Chondrocyte (in vitro differentiated cells): ENCODE measurements at places on chromosomes 11 and 22. TPM values are rescaled to one million over a fixed set of nuclear protein-coding genes. Genes with fewer than 3 reads are reported as not detected.

GRCh38 chr11:70251659-70252321 lies 18.7 kb upstream of the PPFIA1 start:
- no peak for DNase-seq

DNA sequence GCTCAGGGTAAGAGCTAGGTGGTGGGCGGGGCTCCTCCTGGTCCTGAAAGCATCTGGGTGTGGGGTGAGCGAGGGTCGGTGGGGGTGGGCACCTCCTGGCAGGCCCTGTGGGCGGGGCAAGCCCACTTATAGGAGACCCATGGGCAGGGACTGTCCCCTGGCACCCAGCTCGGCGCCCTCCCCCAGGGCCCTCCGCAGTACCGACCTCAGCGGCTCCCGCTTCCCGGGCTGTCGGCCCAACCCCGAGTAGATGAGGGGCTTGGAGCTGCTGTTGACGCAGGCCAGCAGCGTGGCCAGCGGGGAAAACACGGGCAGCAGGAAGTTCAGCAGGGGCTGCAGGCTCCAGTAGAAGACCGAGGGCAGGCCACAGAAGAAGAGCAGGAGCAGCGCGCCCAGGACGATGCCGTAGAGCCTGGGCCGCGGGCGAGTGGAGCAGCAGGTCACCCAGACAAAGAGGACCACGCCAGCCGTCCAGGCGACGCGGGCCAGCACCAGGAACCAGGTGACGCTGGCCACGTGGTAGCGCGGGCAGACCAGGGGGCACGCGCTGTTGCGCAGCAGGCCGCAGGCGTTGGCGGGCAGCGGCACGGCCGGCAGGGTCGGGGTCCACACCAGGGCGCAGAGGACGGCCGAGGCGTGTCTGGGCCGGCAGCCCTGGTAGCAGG lies 663 bp downstream of the MRGPRG start:
- DNase-seq: peak; percentile 88

DNA sequence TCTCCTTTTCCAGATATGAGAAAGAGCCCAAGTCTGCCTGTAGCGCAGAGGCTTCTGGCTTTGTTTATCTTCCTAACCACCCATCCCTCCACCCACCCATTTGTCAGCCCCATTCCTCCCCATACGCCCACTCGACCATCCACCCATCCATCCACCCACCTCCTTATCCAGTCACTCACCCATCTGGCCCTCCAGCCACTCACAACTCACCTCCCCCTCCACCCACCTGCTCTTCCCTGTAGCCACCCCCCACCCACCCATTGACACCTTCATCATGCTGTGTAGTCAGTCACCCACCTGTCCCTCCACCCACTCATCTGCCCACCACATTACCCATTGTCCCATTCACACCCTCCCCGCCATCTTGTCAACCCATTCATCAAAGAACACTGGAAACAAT lies 5.5 kb downstream of the CST6 start:
- DNase-seq: no peak

DNA sequence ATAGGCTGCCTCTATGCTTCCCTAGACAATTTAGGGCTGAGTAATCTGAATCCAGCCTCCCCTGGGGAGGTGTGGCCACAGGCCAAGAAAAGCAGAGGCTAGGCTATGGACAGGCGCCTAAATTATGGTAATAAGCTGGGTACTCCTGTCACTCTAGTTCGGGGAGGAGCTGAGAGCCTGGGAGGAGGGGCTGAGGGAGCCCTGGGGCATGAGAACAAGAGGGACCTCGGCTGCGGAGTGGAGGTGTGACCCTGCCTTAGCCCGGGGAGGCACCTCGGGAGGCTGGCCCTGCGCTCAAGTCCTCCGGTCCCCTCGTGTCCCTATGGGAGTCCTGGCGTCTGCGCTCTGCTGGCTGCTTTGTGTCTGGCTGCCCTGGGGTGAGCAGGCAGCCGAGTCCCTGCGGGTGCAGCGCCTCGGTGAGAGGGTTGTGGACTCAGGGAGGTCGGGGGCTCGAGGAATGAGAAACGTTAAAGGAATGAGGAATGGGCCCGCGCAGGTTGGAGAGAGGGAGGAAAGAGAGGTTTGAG lies at the start of gene OTOG:
OTOG (plus strand) TSS at position 209 of the 527 bp plus-strand sequence; CDS start at position 323, 114 bp downstream.
- DNase-seq: no peak

MYRF gene
- total RNA-seq: 1.6 to 1.7 TPM in 2 of 3 replicates, not detected in the other

SNX32 gene
- 0.79 to 1.8 TPM (median 0.80 TPM) in 3 replicates for total RNA-seq

DNA sequence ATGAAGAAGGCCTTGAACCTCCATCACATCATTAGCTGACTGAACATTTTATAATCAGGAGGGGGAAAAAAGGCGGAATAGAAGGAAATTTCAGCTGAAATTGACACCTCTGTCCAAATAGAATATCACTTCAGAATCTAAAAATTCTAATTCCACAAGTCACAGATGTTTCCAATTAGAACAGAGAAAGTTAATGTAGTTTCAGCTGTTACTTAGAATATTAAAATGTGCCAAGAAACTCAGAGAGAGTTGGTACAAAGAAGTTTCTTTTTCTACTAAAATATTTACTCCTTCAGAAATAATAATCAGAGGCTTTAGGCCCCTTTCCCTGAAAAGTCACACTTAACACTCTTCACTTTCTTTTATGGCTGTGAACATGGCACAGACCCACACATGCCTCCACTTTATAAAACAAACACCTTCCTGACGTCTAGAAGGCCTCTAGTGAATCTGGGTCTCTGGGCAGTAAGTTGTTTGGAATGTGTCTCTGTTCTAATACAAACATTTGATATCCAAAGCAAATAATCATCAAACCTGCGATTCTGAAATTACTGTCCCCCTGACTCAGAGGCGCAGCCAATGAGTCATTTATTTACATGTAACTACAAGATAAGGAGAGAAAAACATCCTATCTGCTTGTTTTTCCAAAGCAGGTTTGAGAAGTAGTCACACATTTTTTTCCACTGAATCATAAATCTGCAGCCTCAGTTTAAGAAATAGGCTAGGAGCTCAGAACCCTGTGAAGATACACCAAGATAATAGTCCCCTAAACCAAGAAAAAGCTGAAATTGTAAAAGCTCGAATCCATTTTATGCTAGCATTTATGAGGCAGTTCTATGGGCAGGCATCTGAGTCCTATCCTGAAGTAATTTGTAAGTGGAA lies 148.4 kb downstream of the ME3 start:
- no peak for DNase-seq

- peak; percentile 52 for DNase-seq
Measured at GRCh38 chr22:38464992-38465672, 2.8 kb upstream of the KDELR3 start.

NOX4 gene
- 35.3 to 102 TPM (median 39.1 TPM) in 3 replicates for total RNA-seq
